ENCODE measurements at places on chromosomes 4 and X.

DNA sequence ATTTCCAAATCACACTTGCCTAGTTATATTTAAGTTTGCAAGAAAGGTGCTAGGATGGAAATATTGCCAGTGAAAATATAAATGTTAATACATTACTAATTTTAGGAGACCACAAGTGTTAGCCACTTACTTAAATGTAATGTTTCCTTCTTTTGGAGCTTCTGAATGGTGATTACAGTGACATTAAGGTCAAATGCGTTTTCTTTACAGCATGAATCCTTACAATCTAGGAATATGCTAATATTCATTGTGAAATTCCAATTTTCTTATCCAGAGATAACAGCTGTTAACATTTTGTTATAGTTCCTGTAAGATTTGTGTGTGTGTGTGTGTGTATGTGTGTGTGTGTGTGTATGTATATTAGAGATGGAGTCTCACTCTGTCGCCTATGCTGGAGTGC, 70.2 kb upstream of the NUDT6 start:
- DNase-seq = no peak

DNA sequence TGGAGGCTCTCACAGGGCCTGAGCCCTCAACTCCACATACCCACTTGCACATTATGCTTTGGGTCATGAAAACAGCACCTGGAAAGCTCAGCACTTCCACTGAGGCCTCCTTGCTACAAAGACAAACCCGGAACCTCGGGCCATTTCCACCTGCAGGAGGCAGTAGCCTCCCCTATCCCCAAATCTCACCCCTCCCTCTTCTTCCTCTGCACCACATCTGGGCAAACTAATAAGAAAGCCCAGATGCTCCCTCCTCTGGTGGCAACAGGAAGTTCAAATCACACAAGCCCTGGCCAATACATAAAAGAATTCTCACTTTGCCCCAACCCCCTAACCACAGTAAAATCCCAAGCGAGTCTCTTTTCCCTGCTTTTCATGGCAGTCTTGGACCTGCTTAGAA, 136.4 kb downstream of the MAPK10 start:
- DNase-seq = no peak

- DNase-seq = no peak
These were observed 2.7 kb downstream of the PNMA6E start for GRCh38 chrX:153398275-153398960.

DNA sequence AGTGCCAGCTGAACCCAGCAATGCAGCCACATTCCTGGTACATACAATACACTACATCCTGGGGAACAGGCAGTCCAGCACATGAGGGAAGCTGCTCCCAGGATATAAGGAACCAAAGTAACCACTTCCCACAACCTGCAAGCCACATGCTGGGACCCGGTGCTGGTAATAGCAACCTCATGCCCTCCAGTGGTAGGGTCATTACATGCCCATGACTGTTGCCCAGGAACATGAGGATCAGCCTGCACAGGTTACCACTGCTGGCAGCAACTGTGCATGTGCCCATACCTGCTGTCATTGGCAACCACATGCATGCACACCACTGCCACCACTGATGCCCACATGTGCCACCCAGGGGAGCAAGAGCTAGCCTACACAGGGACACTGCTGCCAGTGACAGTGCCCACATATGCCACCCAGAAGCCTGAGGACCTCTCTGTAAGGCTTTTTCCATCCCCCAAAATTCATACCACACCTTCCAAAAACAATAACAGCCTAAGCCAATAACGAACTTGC, 1982.5 kb downstream of the ARAP2 start:
- no peak for DNase-seq

GRCh38 chr4:125315576-125316400, 1.0 kb downstream of the FAT4 start:
- peak; percentile 78 for DNase-seq

DNA sequence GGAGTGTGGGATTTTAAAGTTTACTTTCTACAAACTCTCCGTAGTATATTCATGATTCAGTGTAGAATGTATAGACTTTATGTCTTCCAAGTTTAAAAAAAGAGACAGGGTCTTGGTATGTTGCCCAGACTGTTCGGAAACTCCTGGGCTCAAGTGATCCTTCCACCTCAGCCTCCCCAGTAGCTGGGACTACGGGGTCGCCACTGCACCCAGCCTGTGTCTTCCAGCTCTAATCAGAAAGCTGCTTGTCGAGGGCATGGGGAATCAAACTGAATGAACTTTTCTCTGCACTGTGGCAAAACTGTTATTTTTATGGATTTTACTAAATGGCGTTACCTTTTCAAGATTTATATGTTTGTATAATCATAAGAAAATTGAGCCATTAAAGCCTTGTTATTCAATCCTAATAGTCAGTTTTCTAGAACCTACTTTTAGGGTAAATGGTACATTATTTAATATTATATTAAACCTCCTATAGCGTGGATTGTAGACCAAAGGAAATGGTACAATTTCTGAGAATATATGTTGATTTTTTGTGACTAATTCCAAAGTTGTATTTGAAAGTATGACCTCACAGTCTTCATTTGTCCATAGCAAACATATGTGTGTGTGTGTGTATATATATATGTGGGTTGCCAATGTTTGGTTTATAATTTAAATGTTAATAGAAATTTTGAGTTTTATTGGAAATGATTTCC, 1.1 kb downstream of the BLOC1S4 start:
- no peak for DNase-seq

GRCh38 chrX:44569122-44569521, 26.5 kb upstream of the FUNDC1 start:
- no peak for DNase-seq

- DNase-seq = no peak
These were observed 33.5 kb downstream of the NYX start for GRCh38 chrX:41480508-41481260.

GRCh38 chrX:47560179-47560933, 649 bp upstream of the ARAF start:
- no peak for DNase-seq

Data from left forelimb (tissue), 1 donor.